ENCODE measurements at places on chromosomes 16 and 17. TPM values are rescaled to one million over a fixed set of nuclear protein-coding genes. Genes with fewer than 3 reads are reported as not detected.

Gene MYLK3
- not detected for total RNA-seq

Gene ZNF19
- 4.8 TPM for total RNA-seq

DNA sequence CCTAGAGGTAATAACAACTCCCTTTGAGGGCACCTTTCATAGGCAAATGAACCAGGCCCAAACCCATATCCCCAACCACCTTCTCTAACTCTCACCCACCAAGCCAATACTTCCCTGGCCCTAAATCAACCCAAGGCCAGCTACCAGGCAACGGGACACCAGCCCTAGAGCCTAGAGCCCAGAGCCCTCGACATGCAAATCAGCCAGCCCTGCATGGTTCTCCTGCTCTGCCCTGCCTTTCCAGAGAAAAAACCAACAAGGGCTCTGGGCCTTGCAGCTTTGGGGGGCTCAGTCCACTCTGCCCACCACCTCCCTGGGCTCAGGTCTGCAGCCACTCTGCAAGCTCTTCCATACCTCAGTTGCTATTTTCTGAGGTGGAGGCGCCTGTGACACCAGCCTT is 55.0 kb downstream of the PITPNM3 start:
- no peak for DNase-seq

GRCh38 chr16:84603140-84603816 is 14.6 kb downstream of the COTL1 start:
- no peak for DNase-seq

- DNase-seq, result no peak
Measured at GRCh38 chr17:73338050-73338521, 26.3 kb upstream of the CDC42EP4 start.

DNA sequence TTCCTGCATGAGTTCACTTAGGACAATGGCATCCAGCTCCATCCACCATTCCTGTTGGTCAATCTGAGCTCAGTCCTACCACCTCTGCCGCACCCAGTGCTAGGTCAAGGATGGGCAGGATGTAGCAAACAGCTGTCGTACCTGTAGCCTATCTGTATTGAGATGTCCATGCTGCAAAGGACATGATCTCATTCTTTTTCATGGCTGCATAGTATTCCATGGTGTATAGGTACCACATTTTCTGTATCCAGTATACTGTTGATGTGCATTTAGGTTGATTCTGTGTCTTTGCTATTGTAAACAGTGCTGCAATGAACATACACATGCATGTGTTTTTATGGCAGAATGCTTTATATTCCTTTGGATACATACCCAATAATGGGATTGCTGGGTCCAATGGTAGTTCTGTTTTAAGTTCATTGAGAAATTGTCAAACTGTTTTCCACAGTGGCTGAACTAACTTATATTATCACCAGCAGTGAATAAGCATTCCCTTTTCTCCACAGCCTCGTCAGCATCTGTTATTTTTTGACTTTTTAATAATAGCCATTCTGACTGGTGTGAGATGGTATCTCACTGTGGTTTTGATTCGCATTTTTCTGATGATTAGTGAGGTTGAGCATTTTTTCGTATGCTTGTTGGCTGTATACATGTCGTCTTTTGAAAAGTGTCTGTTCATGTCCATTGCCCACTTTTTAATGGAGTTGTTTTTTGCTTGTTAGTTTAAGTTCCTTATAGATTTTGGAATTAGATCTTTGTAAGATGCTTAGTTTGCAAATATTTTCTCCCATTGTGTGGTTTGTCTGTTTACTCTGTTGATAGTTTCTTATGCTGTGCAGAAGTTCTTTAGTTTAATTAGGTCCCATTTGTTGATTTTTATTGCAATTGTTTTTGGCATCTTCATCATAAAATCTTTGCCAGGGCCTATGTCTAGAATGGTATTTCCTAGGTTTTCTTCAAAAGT is 7.2 kb upstream of the MRTFB start:
- DNase-seq, result no peak

GRCh38 chr17:62611292-62611691 is 16.2 kb upstream of the MRC2 start:
- no peak for DNase-seq

GRCh38 chr16:57264950-57265371 is 19.5 kb downstream of the PLLP start:
- no peak for DNase-seq

DNA sequence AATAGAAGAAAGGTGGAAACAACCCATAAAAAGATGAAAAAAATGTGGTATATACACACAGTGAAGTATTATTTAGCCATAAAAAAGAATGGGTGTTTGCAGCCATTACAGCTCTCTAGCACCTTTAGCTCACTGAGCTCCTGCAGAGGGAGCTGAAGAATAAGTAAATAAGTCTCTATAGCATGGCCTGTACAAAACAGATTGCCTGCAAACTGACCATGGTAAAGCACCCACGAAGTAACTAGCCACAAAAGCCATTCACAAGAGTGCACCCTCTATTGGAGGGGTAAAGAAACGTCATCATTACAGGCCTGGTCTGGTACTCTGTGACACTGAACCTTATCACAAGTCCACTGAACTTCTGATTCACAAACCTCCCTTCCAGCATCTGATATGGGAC is 76.3 kb downstream of the USP32 start:
- no peak for DNase-seq

DNA sequence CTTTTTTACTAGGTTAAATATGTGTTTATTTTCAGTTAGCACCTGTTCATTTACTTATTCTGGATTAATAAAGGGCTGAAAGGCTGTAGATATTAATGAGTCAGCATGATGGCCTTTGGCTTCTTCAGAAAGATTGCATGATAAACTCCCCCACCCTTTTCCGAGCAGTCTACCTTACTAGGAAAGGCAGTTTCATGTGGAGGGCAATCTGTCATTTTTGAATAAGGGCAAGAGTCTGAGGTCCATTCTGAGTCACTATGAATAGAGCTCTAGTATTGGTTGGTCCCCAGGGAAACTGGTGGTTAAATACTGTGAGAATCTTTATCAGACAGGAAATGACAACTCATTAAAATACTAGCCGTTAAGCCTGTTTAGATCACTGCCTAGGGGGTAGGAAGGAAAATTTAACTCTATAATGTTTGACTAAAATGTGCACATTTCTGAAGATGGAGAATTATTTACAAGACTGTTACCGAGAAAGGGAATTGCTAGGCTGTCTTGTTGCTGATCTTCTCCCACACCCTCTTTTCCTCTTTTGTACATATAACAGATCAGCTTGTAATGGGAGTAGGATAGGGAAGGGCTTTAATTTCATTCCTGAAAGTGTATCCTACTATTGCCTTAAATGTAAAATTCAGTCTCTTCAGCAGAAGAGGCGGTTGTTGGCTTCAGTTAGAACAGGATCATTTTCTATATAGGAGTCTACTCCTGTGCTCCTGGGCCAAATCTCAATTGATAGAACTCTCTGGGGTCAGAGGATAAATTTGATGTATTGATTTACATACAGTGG is 63.3 kb downstream of the TUBD1 start:
- DNase-seq, result no peak

Gene KRTAP4-3
- total RNA-seq, result not detected

Gene CCL23
- not detected for total RNA-seq

All from CD8-positive, alpha-beta T cell (primary cell).